Amygdala (tissue), 56 donors: ENCODE measurements at places on chromosomes 7 and 10.

DNA sequence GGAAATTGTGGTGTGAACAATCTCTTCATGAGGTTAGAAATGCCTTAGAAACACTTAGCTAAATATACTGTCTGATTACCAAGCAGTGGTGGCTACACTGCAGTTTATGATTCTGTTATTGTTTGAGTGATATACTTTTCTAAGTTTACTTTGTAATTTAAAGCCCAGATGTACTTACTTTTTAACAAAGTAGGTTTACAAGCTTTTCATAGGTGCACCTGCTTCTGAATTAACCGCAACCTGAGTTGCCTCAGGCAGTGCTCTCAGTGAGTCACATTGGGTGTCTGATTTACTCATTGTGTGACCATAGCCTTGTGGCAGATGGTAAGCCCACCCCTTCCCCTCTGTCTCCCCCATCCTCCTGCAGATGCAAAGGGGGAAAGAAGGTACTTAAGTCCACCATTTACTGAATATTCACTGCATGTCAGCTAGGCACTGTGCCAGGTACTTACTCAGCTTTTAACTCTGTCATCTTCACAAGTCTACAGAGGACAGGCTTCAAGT lies 9.0 kb downstream of the MTURN start:
- DNase-seq: no peak

GRCh38 chr7:26965724-26966123 lies 101.3 kb upstream of the SKAP2 start:
- DNase-seq: no peak

- no peak for DNase-seq
Measured at GRCh38 chr10:88254091-88254490, 329.0 kb downstream of the RNLS start.

- no peak for DNase-seq
Measured at GRCh38 chr7:139355320-139355719, 4.4 kb upstream of the LUC7L2 start.

- DNase-seq: no peak
Measured at GRCh38 chr10:24727786-24728185, 4.1 kb upstream of the ARHGAP21 start.

- DNase-seq: peak; percentile 60
Measured at GRCh38 chr7:36021917-36022550, 131.0 kb upstream of the EEPD1 start.

GRCh38 chr10:86798025-86798424 lies 41.6 kb downstream of the BMPR1A start:
- DNase-seq: no peak

- DNase-seq: no peak
Measured at GRCh38 chr7:193481-194251, 1.3 kb downstream of the FAM20C start.

GRCh38 chr7:48959676-48960075 lies 35.3 kb downstream of the CDC14C start:
- no peak for DNase-seq

DNA sequence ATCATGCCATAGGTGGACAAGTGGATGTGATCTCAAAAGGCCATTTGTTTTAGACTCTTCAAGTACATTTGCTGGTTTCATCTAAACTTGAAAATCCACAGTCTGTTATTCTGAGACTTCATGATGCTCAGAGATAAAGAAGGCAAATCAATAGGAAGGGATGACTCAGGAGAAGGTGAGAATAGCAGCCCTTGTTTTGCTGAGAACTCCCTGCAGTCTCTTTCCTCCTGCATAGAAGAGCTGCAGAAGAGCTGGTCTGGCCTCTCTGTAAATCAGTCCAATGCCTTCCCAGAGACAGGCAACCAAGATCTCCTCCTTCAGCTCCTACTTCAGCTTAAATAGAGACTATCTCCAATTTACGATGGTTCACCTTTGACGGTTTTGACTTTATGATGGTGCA lies 4.0 kb upstream of the BAIAP2L1 start:
- no peak for DNase-seq

DNA sequence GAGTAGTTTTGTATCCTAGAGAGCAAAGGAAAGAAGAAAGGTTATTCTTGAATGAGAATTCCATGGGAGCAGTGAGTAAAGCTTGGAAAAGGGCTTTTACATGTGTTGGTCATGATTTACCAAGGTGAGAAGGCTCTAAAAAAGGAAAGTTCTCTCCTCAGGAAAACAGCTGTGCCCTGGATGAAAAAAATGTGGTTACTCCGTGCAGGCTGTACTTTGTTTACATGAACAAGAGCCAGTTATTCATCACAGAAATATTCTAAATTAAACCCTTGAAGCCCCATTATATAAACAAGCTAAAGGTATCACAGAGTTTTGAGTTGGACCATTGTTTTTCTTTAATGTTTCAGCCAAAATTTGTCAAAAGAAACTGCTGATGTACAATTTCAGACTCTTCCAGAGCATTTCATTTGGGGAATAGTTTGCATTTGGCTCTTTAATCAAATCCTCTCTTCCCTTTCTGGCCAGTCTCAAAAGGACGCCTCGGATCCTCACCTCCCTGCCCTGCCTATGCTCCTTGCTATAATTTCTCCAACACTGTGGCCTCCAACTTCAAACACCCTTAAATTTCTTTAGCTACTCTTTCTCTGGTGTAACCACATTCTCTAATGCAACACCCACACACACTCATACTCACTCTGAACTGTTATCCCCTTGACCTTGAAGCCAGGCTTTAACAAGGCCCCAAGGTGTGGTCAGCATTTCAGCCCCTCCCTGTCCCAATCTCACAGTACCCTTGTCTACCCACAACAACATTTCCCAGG lies 47.4 kb downstream of the AFAP1L2 start:
- no peak for DNase-seq

GRCh38 chr10:23035569-23035968 lies 59.8 kb upstream of the MSRB2 start:
- DNase-seq: no peak

DNA sequence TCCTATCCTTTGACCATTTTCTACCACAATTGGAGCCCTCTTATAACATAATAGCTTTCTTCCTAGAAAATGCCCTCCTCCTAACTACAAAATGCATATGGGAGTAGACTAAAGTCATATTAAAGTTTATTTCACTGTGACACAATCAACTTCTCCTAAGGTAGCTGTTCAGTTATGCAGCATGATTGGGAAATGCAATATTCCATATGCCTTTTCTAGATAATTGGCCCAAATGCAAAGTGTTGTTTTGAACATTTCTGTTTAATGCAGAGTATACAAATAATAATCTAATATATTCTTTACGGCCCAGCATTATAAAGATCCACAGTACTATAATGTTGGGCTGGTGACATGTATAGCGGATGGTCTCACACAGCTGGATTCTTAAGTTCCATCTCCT lies 205.1 kb downstream of the RAPGEF5 start:
- DNase-seq: no peak

DNA sequence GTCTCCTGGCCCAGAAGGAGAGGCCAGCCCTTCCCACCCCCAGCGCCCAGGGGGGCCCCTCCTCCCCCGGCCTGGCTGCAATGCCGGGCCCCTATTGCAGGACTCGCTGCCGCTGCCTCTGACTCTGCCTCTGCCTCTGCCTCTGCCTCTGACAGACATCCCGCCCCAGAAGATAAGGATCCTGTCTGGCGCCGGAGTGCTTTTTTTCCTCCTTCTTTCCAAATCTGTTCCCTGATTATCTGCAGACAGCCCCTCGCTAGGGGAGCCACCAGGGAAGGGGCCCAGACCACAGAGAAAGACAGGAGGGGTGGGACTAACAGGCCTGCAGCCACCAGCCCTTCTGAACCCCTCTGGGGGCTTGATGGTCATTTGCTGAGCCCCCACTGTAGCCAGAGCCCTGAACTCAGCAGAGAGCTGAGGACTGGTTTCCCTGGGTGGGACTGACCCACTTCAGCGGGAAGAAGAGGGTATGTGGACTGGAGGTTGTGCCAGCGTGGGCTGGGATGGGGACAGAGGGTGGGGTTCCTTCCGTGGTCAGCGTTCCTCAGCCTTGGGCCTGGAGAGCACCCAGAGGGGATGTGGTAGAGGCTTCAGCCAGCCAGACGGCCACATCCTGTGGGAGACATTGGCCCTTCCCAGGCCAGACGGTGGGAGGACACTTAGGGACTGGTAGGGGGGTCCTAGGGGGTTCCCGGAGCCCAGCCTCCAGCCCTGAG lies 22.8 kb downstream of the UNC5B start:
- no peak for DNase-seq

GRCh38 chr7:6386779-6387178 lies 61.0 kb downstream of the DAGLB start:
- no peak for DNase-seq
